Mesothelial cell of epicardium (in vitro differentiated cells): ENCODE measurements at places on chromosomes 12 and 14.

- no peak for DNase-seq
These were observed 15.6 kb downstream of the TRMT61A start for GRCh38 chr14:103544388-103545218.

GRCh38 chr12:4281173-4281654 lies 7.7 kb downstream of the CCND2 start:
- no peak for DNase-seq

GRCh38 chr12:105226219-105226618 lies 9.8 kb downstream of the APPL2 start:
- DNase-seq, result no peak

DNA sequence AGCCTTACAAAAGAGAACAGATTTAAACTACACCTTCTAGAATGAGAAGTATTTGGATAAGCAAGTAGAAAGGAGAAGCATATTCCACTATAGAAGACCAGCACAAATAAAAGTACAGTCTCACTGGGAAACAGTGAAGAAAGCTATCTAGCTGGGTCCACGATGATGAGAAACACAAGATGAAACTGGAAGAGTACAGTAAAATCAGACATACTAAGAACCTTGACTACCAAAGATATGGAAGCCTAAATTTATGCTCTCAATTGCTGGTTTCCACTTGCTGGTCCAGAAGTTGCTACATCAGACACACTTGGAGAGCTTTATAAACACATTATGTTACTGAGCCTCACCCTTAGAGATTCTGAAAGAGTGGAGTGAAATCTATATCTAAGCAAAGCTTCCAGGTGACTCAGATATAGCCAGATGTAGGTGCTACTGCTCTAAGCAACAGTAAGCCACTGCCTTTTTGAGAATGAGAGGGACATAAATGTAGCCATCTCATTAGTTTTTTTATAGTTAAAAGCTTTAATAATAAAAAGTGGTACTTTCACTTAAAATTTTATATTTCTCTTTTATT lies 96.3 kb upstream of the BBS10 start:
- DNase-seq, result no peak

DNA sequence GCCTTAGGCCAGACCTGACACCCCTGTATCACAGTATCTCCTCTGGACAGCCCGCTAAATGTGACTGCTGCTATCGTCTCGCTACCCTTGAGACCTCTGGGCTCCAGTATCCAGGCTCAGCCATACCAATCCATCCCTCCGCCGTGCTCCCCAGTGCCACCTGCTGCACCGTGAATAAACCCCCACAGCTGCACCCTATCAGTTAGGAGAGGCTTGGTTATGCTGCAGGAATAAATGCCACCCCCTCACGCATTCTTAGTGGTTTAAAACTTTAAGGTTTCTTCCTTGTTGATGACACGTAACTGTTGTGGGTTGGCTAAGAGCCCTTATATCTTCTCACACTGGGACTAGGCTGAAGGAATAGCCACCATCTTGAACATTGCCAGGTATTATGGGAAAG lies 12.1 kb downstream of the CCDC63 start:
- no peak for DNase-seq

- DNase-seq, result no peak
These were observed 4.9 kb downstream of the NFATC4 start for GRCh38 chr14:24372701-24373416.

DNA sequence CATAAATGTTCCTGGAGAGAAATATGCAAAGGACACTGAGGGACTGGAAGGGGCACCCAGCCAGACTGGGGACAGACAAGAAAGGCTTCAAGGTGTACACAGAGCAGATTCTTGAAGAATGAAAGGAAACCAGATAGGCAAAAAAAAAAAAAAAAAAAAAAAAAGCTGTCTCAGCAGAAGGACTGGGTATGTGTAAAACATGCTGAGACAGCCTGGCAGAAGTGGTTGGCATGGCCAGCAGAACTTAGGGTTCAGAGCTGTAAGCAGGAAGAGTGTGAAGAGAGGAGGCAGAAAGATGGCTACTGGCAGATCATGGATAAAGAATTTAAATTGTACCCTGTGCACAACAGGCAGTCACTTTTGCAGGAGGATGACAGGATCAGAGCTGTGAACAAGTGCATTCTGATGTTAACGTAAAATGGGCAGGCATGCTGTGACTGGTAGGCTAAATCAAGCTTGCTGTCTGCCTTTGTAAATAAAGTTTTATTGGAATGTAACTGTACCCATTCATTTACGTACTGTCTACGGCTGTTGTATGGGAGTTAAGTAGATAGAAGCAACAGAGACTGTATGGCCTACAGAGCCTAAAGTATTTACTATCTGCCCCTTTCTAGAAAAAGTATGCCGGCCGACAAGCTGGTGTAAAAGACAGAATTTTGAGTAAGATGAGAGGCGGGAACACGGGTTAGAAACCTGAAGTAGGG lies 42.2 kb downstream of the UBR7 start:
- DNase-seq, result no peak

DNA sequence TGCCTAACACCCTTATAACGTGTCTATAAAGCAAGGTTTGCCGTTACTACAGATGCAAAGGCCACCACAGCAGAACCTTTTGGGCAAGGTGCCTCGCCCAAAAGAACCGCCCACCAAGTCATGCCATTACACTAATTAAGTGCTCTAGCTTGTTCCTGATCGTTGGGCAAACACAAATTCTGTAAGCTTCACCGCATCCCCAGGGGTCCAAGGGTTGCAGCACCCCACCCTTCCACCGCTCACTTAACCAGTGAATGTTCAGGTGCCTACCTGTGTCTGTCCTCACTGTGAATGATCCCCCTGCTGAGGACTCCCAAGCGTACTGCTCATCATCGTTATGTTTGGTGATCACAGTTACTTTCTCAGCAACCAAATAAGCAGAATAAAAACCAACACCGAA lies 1.4 kb downstream of the HSP90AA1 start:
- DNase-seq, result no peak

- DNase-seq, result no peak
These were observed 36.8 kb downstream of the PPHLN1 start for GRCh38 chr12:42362647-42363260.

DNA sequence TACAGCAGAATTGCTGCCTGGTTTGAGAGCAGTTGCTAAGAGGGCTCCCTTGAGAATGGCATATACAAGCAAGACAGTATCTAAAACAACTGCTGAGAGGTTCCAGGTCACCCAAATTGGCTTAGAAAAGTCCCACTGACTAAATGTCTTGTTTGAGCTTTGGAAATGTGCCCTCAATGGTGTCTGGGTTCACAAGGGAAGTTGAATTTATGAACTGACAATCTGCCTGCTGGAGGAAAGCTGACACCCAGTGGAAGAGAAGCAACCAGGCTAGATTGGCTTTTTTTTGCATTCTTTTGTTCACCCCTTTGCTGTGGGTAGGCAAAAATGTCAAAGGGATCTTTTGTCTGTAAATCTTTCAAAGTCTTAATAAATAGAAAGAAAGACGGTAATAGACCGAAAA lies 44.6 kb upstream of the NPFF start:
- DNase-seq, result no peak

DNA sequence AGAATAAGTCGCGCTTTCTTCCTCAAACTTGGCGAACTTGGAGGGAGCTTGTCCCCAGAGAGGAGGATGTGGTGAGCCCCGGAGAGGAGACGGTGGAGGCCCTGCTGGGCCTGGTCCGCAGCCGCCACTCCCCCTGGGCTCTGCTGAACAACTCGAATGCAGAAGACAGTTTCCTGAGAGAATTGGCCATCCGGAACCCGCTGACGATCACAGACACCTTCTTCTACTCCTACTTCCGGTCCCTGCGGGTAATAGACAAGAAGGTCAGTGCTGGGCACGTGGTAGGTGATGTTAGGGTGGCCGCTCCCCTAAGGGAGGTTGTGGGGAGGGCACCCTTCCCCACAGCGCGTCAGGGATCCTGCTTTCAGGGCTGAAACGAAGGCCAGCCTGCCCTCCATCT lies 1.6 kb downstream of the LRRC43 start:
- DNase-seq, result no peak

GRCh38 chr12:4045786-4046494 lies 172.7 kb upstream of the PARP11 start:
- no peak for DNase-seq

DNA sequence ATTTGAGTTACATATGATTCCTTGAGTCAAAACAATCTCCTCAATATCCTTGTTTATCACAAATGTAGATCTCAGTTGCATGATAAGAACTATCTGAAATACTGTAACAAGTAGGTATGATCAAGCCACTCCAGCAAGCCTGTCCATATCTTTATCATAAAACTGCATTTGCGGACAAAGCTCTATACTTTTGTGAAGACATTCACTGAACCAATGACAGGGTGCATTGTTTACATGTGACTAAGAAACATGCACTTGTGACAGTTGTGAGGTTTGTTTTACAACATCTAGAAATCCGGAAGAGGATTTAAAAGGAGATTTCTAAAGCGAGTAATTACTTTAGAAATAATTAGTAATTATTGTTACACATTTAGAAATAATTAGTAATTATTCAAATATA lies 111.7 kb downstream of the PPP2R5E start:
- no peak for DNase-seq

DNA sequence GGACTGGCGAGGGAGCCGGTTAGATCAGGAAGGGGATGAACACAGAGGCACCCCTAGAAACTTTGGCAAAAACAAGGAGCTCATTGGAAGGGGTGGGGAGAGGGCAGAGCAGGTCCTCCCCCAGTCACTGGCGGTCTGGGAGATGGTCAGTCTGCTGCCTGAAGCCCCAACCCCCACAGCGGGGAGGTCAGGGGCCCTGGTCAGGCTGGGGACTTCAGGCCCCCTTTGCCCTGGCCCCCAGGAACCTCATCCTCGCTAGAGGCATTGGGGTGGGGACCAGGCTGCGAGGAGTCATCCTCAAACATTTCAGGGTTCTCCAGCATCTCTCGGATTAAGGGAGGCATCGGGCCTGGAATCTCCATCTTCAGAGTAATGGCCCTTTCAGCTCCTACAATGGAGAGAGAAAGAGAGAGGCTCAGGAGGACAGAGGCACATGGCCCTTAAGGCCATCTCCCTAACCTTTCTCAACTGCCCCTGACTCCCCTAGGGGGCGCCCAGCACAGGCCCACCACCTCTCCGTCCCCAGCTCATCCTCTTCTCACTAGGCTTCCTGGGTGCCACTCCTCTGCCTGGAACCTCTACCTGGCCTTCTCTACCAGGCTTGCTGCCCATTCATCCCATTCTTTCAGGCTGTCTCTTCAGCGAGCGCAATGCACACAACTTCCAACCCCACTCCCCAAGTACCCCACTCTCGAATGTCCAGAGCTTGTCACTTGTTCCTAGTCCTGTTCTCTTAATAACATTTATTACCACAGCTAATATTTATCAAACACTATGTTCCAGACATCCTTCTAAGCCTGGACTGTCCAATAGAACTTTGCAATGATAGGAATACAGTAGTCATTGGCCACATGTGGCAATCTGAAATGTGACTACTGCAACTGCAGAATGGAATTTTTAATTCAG lies 4.7 kb upstream of the ITGB7 start:
- DNase-seq, result no peak

GRCh38 chr12:128879898-128880764 lies 26.9 kb downstream of the GLT1D1 start:
- no peak for DNase-seq

GRCh38 chr12:13023811-13024530 lies 20.2 kb upstream of the FAM234B start:
- DNase-seq, result no peak

DNA sequence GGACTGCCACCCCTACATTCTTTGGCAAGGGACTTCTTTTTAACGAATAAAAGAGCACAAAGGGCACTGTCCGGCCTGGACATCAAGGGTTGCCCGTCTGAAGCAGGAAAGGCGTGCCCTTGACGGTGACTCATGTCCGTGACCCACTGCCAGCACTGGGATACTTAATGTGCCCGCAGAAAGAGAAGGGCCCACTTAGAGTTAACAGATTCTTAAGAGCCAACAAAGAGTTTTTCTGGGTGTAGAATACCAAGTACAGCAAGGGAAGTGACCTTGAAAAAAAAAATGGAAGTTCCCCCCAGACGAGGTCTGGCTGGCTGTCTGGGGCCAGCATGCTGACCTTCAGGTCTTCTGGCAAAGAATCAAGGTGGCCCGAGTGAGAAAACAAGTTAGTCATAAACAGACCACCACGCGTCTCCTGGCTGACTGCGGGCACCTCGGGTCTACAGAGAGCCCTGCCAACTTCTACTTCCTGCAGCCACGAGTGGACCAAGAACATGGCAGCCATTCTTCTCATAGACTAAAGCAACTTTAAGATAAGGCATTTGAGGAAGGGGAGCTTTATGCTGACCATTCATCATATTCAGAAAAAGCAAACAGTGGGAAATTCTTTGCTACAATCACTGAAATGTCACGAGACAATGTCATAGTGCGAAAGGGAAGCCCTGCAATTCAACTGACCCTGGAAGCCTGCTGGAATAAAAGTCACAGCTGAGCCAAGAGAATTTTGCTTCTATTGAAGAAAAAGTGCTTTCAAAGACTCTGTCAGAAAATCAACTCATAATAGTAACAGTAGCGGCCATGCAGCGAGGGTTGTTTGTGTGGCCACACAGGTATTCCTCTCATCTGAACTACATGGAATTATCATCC lies 10.5 kb upstream of the SELPLG start:
- no peak for DNase-seq

DNA sequence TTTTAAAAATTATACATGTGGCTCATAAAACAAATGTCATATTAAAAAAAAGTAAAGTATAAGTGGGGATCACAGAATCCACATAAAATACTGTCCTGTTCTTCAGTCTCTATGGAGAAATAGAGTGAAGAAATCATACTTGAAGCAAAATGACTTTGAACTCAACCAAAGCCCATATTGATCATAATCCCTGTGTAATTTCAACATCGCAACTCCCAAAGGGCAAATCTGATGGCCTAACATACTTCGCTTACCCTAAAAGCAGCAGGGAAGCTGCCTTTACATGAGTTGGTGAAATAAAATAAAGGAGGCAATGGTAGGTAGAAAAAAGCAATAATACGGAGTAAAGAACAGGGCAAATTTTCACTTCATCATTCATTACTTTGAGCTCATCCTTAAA lies 101.8 kb downstream of the CEP128 start:
- DNase-seq, result no peak

DNA sequence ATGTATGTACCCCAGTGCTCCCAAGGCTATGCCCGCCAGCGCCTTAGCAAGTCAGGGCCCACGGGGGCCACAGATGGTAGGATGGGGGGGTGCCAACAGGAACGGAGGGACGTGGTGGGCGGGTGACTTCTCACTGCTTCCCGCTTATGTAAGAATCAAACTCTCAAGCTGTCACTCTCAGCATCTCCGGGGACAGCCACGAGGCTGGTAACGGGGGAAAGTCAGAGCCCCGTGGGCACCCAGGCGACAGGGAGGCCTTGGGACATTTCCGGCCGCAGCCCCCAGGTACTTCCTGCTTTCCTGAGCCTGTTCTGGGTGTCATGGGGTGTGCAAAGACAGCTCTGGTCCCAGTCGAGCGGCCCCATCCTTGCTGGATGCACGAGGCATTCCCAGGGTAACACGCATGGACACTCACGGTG lies 59.3 kb downstream of the TESC start:
- DNase-seq, result no peak

DNA sequence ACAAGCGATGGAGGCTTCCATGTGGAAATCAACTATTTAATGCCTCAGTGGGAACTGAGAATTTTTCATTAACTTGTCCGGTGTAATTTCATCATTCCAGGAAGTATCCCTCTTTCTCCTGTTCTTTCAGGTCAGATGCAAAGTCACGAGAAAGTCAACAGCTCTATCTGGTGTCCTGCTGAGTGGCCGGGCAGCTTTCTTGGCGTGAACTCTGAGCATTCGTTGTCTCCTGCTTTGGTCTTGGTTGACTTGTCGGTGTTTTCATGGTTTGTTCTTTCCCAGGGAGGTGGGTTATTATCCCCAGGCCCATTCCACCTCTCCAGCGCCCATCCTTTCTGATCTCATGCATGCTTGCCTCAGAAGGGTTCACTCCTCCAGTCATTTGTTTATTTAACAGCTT lies 149.1 kb downstream of the GLT1D1 start:
- no peak for DNase-seq

GRCh38 chr12:107906707-107907106 lies 132.2 kb downstream of the ASCL4 start:
- no peak for DNase-seq
